Esophagus squamous epithelium (tissue), 5 donors: ENCODE measurements at places on chromosomes 7 and 10.

GRCh38 chr10:77417359-77417758 is 220.2 kb downstream of the KCNMA1 start:
- peaks cover 29% of the 10 kb centered on the region for H3K4me1 ChIP-seq
- peaks cover 40% of the 10 kb centered on the region for H3K27me3 ChIP-seq
- H3K4me3 ChIP-seq: no peak overlapping the region

GRCh38 chr7:46720761-46721160 is 799.7 kb upstream of the IGFBP3 start:
- H3K4me1 ChIP-seq: no peaks in the 10 kb centered on the region
- H3K36me3 ChIP-seq: no peaks in the 10 kb centered on the region
- no peak for DNase-seq
- no peak overlapping the region for H3K4me3 ChIP-seq
- no peak overlapping the region for H3K27ac ChIP-seq
- no peaks in the 10 kb centered on the region for H3K27me3 ChIP-seq

DNA sequence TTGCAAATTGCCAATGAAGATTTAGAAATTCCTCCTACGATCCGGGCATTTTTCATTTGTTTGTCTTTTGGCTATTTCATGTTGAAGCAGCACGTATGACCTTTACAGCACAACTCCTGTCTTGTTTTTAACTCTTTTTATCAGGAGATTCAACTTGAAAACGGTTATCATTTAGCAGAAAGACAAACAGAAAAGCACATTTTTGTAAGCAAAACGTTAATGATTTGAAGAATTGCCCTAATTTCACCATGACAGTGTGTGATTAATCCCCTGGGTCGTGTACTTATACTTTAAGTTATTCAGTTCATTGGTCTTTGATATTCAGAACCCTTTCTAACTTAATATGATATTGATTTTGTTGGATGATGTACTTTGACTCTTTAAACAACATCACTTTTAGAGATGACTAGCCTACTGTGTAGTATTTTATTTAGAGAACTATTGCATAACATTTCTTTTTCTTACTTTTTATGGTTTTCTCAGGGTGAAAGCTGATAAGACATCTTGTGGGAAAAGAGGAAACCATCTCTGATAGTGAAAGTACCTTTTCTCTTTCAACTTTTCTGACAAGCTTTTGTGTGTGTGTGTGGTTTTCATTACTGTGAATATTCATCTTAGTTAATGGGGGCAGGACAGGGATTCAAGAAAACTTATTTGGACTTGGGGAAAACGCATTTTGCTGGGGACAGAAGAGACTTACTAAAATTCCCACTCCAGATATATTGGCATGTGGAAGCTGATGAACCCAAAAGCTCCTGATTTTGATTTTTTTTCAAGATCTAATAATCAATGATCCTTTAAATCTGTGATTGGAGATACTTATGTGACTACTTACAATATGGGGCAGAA is 8.1 kb downstream of the HHEX start:
- H3K4me3 ChIP-seq: no peak overlapping the region
- no peaks in the 10 kb centered on the region for H3K36me3 ChIP-seq
- no peak overlapping the region for H3K27ac ChIP-seq
- H3K27me3 ChIP-seq: peaks cover 84% of the 10 kb centered on the region
- H3K4me1 ChIP-seq: peaks cover 2% of the 10 kb centered on the region
- no peak for DNase-seq

GRCh38 chr10:91761721-91762120 is 36.5 kb upstream of the TNKS2 start:
- H3K4me3 ChIP-seq: no peak overlapping the region
- DNase-seq: no peak
- H3K27ac ChIP-seq: no peak overlapping the region
- no peaks in the 10 kb centered on the region for H3K27me3 ChIP-seq
- no peaks in the 10 kb centered on the region for H3K36me3 ChIP-seq
- no peaks in the 10 kb centered on the region for H3K4me1 ChIP-seq

DNA sequence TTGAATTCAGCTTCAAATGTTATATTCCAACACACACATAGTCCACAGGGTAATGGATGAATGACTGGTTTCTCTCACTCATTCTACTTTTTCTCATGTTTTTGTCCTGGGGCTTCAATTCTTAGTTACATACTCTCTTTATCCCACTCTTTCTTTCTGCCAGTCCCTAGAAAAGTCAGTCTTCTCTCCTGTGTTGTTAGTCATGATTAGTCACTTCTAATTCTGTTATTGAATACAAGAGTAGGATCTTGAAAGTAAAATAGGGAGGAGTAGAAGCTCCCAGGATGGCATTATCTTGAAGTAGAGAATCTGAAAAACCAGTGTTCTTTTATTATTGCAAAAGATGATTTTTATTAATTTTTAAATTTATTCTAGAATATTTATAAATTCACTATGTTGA is 45.5 kb upstream of the CALCR start:
- H3K27ac ChIP-seq: no peak overlapping the region
- H3K36me3 ChIP-seq: no peaks in the 10 kb centered on the region
- no peaks in the 10 kb centered on the region for H3K27me3 ChIP-seq

GRCh38 chr7:146115548-146115850 is 1.1 kb upstream of the CNTNAP2 start:
- DNase-seq: no peak
- H3K4me1 ChIP-seq: peaks cover 7% of the 10 kb centered on the region
- H3K27ac ChIP-seq: no peak overlapping the region
- no peak overlapping the region for H3K4me3 ChIP-seq
- no peaks in the 10 kb centered on the region for H3K36me3 ChIP-seq

GRCh38 chr10:29649561-29650551 is 15.1 kb upstream of the SVIL start:
- peak overlapping the region; percentile 80 for H3K27ac ChIP-seq
- peaks cover 39% of the 10 kb centered on the region for H3K36me3 ChIP-seq
- no peaks in the 10 kb centered on the region for H3K27me3 ChIP-seq
- H3K4me3 ChIP-seq: no peak overlapping the region
- H3K4me1 ChIP-seq: peaks cover 52% of the 10 kb centered on the region
- no peak for DNase-seq

GRCh38 chr10:11533328-11533781 is 78.1 kb downstream of the USP6NL start:
- H3K36me3 ChIP-seq: no peaks in the 10 kb centered on the region
- no peaks in the 10 kb centered on the region for H3K4me1 ChIP-seq
- no peak overlapping the region for H3K27ac ChIP-seq
- no peaks in the 10 kb centered on the region for H3K27me3 ChIP-seq
- no peak for DNase-seq

- H3K27me3 ChIP-seq: no peaks in the 10 kb centered on the region
- no peak overlapping the region for H3K4me3 ChIP-seq
- H3K27ac ChIP-seq: no peak overlapping the region
- no peak for DNase-seq
Measured at GRCh38 chr10:14624600-14624999, 150.1 kb downstream of the FAM107B start.

- H3K27ac ChIP-seq: peak overlapping the region; percentile 82
- H3K4me1 ChIP-seq: peaks cover 14% of the 10 kb centered on the region
- H3K4me3 ChIP-seq: no peak overlapping the region
- no peak for DNase-seq
Measured at GRCh38 chr7:25854059-25854458, 297.9 kb upstream of the NFE2L3 start.

DNA sequence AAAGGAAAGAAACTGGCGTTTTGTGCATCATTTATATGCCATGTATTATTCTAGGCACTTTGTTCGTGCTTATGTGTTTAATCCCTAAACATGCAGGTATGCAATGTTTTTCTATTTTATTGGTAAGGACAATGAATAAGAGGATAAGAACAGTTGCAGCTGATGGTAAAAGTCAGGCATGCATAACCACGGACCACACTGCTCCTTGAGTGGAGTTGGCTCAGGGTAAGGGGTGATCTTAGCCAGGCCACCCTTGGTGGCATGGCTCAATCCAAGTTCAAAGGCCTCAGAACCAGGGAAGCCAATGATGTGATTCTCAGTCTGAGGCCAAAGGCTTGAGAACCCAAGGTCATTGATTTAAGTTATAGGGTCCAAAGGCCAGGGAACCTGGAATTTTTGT is 1068.1 kb downstream of the NRG3 start:
- no peak overlapping the region for H3K27ac ChIP-seq
- no peaks in the 10 kb centered on the region for H3K4me1 ChIP-seq
- H3K36me3 ChIP-seq: no peaks in the 10 kb centered on the region
- DNase-seq: no peak
- H3K4me3 ChIP-seq: no peak overlapping the region
- H3K27me3 ChIP-seq: no peaks in the 10 kb centered on the region

GRCh38 chr7:3112479-3113134 is 68.9 kb upstream of the CARD11 start:
- H3K36me3 ChIP-seq: no peaks in the 10 kb centered on the region
- DNase-seq: no peak
- no peak overlapping the region for H3K4me3 ChIP-seq
- no peaks in the 10 kb centered on the region for H3K4me1 ChIP-seq

DNA sequence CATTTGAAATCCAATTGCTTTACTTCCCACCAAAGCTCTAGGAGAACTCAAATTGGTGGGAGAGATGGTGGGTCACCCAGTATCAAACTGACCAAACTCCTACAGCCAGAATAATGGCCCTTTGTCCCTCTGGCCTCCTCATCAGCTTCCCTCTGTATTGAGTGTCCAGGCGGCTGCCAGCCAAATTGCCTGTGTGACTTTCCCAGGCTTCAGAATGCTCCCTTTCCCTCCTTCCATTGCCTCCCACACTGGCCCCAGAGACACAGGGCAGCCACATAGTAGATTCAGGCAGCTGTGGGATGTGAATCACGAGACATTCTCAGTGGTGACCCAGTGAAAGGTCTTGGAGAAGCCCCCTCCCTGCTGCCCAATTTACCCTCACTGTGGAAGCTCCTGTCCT is 12.7 kb upstream of the VDAC2 start:
- H3K36me3 ChIP-seq: no peaks in the 10 kb centered on the region
- H3K27me3 ChIP-seq: no peaks in the 10 kb centered on the region
- H3K4me3 ChIP-seq: no peak overlapping the region
- H3K27ac ChIP-seq: peak overlapping the region; percentile 97
- H3K4me1 ChIP-seq: peaks cover 32% of the 10 kb centered on the region
